Amniotic stem cell (primary cell): ENCODE measurements at places on chromosomes 5 and 9.
A peak's percentile ranks its signal among the peaks of the same experiment; 100 is the strongest.

GRCh38 chr5:115551415-115551814, 6.8 kb upstream of the FEM1C start:
- no peak for DNase-seq

DNA sequence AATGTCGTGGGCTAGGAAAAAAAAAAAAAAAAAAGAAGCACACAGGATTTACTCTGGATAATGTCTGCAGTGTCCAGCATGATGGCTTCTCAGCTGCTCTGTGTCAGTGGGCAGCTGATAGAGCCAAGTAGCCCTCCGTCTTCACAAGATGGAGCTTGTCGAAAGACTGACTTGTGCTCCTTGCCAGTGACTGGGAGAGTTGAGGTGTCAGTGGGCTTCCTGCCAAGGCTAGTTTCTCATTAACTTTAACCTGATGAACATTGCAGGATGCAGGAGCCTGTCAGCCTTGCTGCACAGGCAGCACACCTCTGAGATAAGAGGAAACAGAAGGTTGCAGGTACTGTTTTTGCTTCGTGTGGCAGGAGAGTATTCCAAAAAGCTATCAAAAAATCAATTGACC, 171.4 kb upstream of the SGCD start:
- DNase-seq, result no peak

DNA sequence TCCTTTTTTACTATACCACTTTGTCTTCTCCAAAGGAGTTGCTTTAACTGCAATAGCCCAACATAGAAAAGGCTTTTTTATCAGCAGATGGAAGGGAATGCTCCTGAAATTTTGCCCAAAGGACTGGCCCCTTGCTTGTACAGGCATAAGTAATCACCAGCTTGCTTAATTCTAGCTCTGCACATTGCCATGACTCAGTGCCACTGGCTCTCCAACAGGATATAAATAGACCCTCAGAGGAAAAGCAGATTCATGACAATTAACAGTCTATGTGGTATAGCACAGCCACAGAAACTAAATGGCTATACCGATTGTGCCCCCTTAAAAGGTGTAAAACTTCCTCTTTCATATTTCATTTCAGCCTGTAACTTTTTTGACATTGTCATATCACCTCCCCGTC, 227.0 kb downstream of the ZNF608 start:
- peak; percentile 75 for DNase-seq

GRCh38 chr5:146398826-146399225, 48.3 kb upstream of the TCERG1 start:
- no peak for DNase-seq

DNA sequence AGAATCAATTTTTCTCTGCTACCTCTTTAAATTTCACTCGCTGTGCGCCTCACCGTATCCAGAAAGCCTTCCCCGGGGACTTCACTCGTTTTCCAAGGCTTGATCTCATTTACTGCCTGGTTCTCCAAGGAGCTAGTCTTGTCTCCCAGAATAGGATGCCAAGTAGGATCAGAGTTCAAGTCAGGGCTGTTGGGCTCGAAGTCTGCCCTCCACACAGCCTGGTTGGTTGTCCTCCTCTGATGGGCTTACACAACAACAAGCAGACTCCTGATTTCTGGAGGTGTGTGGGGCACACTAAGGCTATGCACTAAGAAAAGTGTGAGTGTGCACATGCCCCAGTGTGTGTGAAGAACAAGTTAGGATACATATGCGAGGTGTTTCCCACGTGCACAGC, 14.0 kb upstream of the TNIP1 start:
- no peak for DNase-seq

DNA sequence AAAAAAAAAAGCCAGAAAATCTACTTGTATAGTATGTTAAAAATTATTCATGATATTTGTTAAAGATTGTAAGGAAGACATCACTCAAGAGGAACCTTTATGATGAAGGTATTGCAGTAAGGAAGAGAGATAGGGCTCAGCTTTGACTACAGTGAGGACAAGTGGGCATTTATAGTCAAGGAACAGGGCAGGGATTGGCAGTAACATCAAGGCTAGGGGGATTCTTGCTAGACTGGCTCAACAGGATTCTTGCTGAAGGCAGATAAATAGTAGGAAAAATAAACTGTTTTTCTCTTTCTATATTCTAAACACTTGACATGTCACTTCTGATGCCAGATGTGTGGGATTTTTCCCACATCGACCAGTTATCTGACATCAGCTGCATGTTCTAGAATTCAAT, 96.7 kb downstream of the ITGA1 start:
- DNase-seq, result no peak

DNA sequence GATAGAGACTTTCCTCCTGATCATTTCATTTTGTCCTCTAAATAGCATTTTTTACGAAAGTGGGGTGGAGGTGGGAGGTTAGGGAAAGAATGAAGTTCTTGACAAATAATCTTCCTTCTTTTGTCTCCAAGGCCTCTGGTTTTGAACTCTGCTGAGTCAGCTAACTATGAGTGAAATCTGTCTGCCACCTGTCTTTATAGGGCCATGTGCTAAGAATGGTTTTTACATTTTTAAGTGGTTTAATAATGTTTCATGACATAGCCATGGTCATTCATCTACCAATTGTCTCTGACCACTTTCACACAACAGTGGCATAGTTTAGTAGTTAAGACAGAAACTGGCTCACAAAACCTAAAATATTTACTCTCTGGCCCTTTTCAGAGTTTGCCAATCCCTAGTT, 7.6 kb downstream of the MAN2A1 start:
- DNase-seq, result no peak

- no peak for DNase-seq
Measured at GRCh38 chr9:131253891-131254491, 22.3 kb downstream of the FAM78A start.

DNA sequence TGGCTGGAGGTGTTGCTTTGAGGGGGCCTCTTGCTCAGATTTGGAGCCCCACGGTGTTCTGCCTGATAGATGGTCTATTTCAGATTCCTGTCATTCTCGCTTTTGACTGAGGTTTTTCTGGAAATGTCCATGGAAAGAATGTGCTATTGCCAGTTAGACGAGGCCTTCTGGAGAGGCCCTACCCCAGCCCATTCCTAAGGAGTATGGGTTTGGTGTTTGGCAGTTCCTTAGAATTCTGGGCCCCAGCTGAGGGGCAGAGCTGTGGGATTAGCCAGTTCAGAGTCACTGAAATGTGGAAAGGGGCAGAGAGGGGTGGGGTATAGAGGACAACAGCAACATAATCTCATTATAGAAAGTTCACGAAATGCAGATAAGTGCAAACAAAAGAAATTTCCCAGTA, 50.5 kb downstream of the GALNT10 start:
- DNase-seq, result no peak

DNA sequence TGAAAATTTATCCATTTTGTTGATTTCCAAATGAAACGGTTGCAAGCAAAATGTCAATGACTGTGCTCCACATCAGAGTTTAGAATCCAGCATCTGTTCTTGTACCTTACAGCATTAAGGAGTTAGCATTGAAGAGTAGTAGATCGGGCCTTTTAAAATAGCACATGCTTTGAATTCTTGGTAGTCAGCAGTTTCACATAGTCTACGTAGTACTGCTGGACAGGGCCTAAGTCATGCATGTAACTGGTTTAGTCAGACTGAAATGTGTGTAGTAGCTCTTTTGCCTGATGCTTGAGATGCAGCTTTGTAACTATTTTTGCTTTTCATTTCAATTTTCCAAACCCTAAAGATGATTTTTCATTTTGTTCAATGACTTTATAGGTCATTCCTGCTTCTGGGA, 19.8 kb downstream of the LECT2 start:
- no peak for DNase-seq

- no peak for DNase-seq
Measured at GRCh38 chr9:89604729-89605464, at the start of gene GADD45G. GADD45G (plus strand) TSS chr9:89605012; CDS start chr9:89605122, 110 bp downstream.

DNA sequence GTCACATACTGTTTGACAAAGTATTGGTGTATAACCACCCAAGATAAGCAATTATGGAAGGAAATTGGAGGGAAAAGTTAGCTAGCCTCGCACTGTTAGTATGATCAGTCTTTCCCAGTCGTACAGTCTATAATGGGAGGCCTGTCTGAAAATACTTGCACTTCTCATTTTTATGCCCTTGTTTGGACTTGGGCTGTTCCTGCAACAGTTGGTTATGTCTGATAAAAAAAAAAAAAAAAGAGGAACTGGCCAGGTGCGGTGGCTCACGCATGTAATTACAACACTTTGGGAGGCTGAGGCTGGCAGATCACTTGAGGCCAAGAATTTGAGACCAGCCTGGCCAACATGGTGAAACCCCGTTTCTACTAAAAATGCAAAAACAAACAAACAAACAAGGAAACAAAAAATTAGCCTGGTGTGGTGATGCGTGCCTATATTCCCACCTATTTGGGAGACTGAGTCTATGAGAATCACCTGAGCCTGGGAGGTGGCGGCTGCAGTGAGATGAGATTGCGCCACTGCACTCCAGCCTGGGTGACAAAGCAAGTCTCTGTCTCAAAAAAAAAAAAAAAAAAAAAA, 58.3 kb upstream of the ANKRD33B start:
- DNase-seq, result no peak

DNA sequence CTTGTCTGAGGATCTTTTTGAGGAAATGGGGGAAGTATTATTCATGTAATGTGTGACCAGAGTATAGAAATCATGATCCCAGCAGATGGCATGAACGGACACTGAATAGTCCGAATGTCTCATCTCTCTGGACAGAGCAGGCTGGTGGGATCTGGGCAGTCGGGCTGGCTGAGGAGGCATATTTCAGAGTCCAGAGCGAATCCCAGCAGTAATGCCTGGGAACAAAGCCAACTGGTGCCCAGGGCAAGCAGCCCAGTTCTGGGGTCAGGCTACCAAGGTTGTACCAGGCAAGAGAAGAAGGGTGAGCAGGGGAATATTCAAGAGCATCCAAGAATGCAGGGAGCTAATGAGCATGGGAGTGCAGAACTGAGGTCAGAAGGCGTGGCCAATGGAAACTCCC, 306.4 kb downstream of the ZSWIM6 start:
- DNase-seq, result no peak

DNA sequence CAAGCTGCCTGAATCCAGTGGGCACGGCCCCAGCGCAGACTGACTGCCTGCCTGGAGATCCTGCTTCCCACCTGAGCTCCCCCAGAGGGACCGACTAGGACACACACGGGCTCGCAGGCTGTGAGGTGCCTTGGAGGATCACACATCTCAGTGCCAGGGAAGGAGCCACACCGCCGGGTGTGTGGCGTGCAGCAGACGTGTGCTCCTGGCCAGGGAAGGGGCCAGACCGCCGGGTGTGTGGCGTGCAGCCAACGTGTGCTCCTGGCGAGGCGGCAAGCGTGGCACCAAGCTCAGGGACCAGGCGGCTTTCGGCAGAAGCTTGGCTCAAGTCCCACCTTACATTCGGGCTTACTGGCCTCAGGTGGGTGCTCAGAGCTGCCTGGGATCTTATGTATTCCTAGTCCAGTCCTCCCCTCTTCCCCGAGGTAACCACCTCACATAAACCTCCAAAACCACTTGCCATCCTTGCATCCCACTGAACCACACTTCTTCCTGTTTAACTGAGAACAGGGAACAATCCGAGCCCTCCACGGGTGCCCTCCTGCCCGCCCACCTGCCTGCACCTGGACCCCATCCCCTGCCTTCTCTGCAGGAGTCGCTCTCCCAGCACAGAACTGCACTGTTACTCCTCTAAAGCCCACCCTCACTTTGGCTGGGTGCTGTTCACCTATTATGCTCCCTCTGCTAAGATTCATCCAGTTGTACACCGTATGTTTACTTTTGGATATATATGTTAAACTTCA, 22.4 kb upstream of the MRNIP start:
- DNase-seq, result no peak

DNA sequence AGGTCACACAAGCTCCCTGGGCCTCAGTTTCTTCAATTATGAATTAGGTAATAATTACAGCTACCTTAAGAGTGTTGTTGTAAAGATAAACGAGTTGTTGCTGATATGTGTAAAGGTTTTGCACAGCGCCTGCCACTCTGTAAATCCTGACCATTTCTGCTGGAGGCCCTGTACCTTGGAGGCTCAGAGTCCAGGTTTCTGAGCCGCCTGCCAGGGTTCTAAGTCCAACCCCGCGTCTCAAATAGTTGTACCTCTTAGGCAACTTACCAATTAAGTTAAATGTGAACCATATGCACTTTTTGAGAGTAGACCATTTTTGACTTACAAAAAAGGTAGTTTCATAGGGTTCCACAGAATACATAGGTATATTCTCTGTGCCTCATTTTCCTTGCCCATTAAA, 156.8 kb upstream of the KLF9 start:
- DNase-seq, result no peak

GRCh38 chr5:60362158-60362557, 337.8 kb downstream of the DEPDC1B start:
- DNase-seq, result no peak

DNA sequence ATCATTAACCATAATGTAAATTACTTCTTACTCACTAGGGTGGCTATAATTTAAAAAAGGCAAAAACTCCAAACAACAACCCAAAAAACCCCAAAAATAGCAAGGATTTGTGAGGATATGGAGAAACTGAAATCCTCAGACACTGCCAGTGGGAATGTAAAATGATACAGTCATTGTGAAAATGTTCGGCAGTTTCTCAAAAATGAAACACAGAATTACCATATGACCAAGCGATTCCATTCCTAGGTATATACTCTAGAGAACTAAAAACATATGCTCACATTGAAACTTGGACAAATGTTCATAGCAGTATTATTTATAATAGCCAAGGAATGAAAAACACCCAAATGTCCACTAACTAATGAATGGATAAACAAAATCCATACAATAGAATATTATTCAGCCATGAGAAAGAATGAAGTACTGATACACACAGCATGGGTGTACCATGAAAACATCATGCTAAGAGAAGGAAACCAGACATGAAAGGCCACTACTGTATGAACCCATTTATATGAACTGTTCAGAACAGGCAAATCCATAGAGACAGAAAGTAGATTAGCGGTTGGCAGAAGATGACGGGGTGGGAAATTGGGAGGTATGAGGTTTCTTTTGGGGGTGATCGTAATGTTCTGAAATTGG, 119.1 kb downstream of the MAPKAP1 start:
- DNase-seq, result no peak

DNA sequence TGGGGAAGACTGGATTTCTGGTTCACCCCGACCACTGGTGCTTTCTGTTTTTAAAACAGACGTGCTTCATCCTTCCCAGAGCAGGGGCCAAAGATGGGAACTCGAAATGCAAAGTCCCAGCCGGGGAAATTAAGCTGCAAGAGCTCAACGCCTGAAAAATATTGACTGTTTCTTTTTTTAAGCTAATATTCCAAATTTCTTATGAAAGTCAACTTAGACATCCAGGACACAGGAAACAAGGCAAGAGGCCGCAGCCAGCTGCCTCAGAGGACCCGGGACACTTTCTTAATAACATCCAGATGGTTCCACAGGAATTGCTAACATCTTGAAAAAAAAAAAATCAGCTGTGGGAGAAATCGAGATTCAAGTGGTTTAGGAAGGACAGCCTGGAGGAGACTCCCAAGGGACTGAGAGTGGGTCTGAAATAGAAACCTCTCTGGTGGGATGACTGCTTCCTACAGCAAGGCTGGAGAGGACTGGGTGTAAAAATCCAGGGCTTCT, 144.9 kb downstream of the FGF1 start:
- DNase-seq, result no peak

- no peak for DNase-seq
Measured at GRCh38 chr9:135707252-135708138, 5.5 kb downstream of the KCNT1 start.
